ENCODE measurements at places on chromosomes 5 and 9.

GRCh38 chr9:91037511-91038482 is 236.2 kb downstream of the SYK start:
- no peak for DNase-seq

- no peak for DNase-seq
Observed at GRCh38 chr5:178415353-178415752, 174.8 kb downstream of the COL23A1 start.

DNA sequence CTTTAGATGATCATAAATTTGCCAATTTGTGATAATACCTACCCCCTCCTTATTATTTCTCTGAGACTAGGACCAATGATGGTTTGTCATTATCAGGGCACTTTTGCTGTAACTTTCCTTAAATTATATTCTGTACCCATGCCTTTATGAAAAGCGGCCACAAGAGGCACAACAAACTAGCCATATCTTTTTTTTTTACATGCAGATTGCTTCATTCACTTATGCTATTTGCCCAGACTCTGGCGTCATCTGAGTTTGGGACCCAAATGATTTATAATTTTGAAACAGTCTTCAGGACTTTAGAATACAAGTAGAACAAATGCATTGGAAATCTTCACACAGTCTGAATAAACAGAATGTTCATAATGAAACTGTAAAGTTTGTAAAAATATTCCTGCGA is 408.1 kb downstream of the MAT2B start:
- DNase-seq, result no peak

DNA sequence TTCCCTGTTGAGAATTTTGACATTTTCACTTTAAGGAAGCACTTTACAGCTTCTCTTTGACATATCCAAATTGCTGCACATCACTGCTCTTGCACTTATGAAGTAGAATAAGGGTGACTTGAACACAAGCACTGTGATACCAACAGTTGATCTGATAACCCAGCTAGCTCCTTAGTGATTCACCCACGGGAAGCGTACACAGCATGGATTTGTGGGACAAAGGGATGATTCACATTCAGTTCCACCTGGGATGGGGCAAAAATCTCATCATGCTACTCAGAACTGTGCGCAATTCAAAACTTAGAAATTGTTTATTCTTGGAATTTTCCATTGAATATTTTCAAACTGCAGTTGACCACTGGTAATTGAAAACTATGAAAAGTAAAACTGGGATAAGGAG is 1565.5 kb upstream of the CDH9 start:
- DNase-seq, result no peak

GRCh38 chr9:114779352-114779845 is 26.4 kb downstream of the TNFSF15 start:
- DNase-seq, result no peak

DNA sequence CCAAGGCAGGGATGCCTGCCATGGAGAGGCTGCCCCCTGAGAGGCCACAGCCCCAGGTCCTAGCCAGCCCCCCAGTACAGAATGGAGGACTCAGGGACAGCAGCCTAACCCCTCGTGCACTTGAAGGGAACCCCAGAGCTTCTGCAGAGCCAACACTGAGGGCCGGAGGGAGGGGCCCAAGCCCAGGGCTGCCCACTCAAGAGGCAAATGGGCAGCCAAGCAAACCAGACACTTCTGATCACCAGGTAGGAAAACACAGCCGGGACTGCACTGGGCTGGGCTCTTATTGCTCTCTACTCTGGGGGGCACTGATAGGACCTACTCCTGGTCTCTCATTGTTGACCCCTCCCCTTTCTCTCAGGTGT is 3.2 kb downstream of the RELL2 start:
- no peak for DNase-seq

GRCh38 chr9:116689486-116690032 is 2.5 kb downstream of the TRIM32 start:
- no peak for DNase-seq

- no peak for DNase-seq
Observed at GRCh38 chr5:75546830-75547229, 35.1 kb downstream of the POLK start.

DNA sequence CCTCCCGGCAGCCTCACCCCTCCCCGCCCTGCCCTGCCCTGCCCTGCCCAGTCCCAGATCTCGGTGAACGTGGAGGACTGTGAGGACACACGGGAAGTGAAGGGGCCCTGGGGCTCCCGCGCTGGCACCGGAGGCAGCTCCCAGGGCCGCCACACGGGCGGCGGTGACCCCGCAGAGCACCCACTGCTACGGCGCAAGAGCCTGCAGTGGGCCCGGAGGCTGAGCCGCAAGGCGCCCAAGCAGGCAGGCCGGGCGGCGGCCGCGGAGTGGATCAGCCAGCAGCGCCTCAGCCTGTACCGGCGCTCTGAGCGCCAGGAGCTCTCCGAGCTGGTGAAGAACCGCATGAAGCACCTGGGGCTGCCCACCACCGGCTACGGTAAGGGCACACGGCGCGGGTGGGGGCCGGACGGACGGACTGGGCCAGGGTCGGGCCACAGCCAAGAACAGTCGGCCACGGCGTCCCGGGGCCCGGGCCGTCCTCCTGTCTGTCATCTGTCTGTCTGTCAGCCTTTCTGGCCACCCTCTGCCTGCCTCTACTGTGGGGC is 84.2 kb downstream of the KCNT1 start:
- no peak for DNase-seq

- no peak for DNase-seq
Observed at GRCh38 chr5:30376848-30377247, 816.6 kb upstream of the CDH6 start.

DNA sequence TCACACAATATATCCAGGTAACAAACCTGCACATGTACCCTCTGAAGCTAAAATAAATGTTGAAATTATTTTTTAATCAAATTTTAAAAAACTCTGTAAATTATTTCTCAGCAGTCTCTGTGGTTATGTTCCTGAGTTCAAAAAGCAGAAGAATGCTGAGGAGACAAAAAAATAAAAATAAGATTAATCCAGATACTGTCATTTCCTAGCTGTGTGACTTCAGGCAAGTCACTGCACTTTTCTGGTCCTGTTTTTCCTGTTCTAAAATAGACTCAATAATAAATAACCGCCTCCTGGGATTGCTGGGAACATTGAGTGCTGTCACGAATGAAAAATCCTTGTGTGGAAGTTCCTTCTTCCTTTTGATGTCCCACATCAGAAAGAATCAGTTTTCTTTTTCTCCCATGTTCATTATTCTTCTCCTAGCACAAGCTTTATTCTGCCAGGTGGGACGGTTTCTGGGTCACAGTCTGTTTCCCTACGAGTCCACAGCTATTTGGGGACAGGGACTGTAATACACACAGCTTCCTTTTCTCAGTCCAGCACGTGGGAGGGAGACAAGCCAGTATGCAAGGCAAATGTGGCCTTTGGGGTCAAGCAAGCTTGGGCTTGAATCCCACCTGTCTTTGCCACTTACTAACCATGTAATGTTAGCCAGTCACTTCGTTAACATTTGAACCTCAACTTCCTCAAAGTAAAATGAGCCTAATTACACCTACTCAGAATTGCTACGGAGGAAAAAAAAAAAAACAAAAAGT is 156.9 kb downstream of the TRIM32 start:
- DNase-seq, result no peak

GRCh38 chr5:41416336-41416735 is 94.1 kb downstream of the PLCXD3 start:
- no peak for DNase-seq

GRCh38 chr5:144422018-144422727 is 251.5 kb downstream of the KCTD16 start:
- no peak for DNase-seq

DNA sequence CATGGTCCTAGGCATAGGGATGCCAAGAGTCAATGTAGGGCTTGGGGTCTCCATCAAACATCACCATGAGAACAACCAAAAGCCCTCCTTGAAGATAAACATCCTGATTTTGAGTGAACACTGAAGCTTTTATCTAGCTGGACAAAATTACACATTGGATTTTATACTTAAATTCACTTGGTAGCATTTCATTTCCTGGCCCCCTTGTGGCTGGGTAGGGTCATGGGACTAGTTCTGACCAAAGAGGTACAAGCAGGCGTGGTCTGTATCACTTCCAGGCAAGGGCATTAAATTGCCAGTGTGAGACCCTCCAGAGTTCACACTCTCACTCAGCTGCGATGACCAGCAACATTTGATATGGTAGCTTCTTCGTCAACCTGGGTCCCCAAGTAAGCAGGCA is 320.3 kb downstream of the ACTL7B start:
- no peak for DNase-seq

DNA sequence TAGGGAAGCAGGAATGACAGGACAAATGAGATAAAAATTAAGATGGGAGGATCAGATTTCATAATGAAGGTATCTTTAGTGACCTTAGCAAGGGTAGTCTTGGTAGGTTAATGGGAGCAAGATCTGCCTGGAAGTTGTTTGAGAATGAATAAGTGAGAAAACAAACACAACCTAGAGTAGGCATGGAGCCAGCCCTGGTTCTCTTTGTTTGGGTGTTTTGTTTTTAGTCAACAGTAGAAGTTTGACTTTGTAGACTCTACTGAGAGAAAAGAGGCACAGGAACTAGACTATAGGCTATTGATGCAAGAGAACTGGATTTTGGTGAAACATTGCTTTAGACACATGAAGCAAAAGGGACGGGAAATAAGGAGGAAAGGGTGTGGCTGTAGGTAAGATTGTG is 40.3 kb downstream of the KCNN2 start:
- DNase-seq, result no peak
